ENCODE measurements at places on chromosomes 11 and 22.

GRCh38 chr11:1771273-1771672 is 7.5 kb upstream of the CTSD start:
- no peak for DNase-seq

- no peak for DNase-seq
Measured at GRCh38 chr11:128687321-128687720, 6.6 kb upstream of the FLI1 start.

DNA sequence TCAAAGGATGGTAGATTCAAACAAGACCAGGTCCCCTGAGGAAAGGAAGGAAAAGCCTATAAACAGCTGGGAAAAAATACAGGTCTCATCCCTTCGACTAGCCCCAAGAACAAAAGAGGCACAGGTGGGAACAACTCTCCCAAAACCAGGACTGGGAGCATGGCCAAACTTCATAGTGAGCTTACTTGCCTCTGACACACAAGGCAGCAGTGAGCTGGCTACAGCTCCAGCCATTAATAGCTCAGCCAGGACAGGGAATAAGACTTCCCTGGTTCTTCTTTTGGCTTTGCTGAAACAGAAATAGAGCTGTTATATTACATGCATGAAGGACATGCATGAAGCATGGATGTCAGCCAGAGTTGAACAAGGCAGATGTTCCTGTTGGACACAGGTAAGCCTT is at the start of gene OR10A2:
Gene OR10A2 (plus strand): TSS at position 97 of the 400 bp plus-strand sequence. CDS start 6,698 bp downstream, outside the sequence.
- DNase-seq: no peak

GRCh38 chr22:20319041-20319744 is 667 bp downstream of the DGCR6L start:
- no peak for DNase-seq

DNA sequence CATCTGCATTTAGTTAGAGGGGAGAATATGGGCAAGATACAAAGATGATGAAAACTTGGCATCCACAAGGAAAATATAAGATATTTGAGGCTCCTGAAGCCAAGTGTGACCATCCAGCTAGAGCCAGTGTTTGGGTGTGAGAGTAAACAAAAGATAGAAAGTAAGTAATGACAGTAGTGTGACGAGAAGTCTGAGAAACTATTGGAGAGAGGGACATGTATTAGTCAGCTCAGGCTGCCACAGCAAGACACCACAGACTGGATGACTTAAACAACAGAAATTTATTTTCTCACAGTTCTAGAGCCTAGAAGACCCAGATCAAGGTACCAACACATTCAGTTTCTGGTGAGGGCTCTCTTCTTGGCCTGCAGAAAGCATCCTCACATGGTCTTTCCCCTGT is 6.4 kb upstream of the CCKBR start:
- DNase-seq: no peak

- DNase-seq: no peak
Measured at GRCh38 chr11:114237321-114238280, 58.6 kb upstream of the NNMT start.

GRCh38 chr11:119729581-119729927 is 554 bp upstream of the NECTIN1 start:
- DNase-seq: no peak

DNA sequence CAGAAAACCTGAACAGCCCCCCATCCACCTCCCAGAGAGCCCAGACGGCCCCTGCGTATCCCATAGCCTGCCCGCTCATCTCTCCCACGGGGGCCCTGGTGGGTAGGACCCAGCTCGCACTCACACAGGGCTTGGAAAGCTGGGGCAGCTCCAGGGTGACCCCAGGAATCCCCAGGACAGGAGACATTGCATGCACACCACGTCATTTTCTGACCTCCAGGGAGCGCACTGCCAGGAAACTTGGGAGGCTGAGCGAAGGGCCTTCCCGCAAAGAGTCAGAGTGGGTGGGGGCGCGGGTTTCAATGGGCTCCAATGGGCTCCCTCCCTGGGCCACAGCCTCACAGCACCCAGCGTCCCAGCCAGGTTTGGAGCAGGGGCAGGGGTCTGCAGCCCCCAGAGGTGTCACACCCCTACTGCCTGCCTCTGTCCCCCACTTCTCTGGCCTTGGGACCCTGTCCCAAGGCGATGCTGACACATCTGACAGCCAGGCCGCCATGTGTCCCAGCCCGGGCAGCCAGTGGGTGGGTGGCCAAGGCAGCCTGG is 8.2 kb upstream of the SYT8 start:
- DNase-seq: no peak

DNA sequence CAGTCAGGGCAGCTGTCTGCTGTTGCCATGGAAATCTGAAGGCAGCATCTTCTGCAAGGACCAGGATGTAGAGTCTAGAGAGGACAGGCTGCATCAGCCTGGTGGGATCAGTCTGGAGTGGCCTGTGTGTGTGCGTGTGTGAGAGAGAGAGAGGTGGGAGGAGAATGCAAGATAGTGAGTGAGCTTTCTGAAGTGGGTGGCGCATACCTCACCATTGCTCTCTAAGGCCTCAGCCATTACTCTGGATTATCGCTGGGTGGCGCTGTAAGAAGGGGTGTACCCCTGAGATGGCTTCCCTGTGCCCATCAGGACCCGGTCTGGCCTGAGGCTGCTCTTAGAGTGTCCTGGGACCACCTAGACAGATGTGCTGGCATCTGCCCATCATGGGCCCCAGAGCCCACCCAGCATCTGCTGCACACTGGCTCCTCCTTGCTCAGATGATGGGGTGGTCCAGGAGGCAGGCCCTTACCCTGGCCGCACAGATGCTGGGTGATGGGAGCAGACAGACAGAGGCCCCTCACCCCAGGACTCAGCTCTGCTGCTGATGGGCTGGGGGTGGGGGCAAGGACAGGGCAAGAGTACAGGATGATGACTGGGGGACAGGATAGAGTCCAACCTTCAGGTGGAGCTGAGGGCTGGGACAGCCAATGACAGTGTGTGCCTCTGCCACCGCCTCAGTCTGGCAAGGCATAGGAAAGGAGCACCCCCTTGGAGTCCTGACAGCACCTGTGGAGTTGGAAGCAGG is 25.7 kb upstream of the TUB start:
- no peak for DNase-seq

DNA sequence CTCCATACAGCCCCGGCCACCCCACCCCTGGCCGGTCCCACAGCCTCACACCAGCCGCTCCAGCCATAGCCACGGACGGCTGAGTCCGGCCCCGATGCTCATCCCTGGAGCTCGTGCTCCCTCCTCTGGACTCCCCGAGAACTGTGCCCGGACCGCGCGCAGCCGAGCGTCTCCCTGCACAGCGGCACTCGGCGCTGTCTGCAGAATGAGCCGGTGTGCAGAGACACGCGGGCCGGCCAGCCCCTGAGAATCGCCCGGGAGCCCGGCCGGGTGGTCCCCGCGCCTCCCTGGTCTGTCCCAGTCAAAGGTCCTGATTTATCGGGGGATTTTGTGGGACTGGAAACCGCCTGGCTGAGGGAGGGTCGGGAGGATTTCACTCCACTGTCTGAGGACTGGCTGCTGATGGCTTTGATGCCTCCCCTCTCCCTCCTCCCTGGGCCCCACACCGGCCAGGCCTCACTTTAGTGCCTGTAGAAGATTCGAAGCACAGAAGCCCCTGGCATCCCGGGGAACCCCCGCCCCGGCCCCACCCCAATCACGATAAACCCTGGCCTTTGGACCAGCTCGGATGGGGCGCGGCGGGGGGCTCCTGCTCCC is 102.7 kb downstream of the BRD1 start:
- peak; percentile 35 for DNase-seq

GRCh38 chr22:38485783-38486182 is 17.9 kb downstream of the KDELR3 start:
- DNase-seq: no peak

GRCh38 chr11:2877474-2877873 is 8.1 kb downstream of the CDKN1C start:
- DNase-seq: no peak

All from stimulated activated CD4-positive, alpha-beta T cell treated with anti-CD3 and anti-CD28 coated beads, Interleukin-1b, Interleukin-23, amount 100 ng/mL, for 24 hours (primary cell).